ENCODE measurements at places on chromosomes 6 and 20. TPM values are rescaled to one million over a fixed set of nuclear protein-coding genes. Genes with fewer than 3 reads are reported as not detected.

DNA sequence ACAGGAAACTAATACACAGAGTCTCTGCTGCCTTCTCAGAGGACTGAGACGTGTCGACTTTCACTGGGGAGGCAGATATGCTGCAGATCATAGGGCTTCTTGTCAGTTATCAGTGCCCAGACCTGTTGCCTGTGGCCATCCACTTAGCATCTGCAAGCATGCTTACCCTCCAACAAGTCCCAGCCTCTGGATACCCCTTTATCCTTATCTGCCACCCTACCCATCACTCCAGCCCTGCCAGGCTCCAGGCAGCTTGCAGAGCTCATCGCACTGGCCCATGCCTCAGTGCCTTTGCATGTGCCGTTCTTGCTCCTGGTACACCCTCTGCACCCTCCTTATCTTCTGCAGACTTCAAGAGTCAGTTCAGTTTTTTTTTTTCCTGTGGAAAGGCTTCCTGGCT, 119.2 kb downstream of the TOX2 start:
- H3K27me3 ChIP-seq = peaks cover 87% of the 10 kb centered on the region
- H3K36me3 ChIP-seq = no peaks in the 10 kb centered on the region
- no peak for DNase-seq
- H3K4me3 ChIP-seq = no peak overlapping the region
- H3K4me1 ChIP-seq = no peaks in the 10 kb centered on the region

DNA sequence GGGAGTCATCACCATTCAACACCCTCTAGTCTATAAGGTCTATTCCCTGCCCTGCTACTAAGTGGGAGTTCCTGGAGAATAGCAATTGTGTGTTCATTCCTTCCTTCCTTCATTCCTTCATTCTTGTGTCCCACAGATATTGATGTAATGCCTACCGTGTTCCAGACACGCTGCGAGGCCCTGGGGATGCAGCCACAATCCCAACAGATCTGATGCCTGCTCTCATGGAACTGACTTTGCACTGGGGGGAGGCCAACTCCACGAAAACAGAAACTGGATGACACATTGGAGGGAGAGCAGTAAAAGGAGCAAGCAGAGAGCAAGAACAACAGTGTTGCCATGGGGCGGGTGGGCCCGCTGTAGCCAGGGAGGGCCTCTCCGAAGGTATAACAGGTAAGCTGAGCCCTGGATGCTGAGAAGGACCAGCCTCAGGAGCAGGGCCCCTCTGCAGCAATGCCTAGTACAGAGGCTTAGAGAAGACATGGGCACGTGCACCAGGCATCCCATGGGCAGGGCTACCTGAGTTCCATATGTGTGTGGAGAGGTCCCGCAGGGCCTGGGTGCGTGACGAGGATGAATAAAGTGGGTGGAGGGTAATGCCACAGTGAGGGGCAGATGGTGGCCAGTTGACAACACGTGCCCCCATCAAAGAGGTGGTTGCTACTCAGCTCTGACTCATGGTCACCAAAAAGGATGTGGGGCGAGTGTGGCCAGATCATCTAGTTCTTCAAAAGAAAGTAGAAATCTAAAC, 173.9 kb downstream of the NFATC2 start:
- no peak for DNase-seq
- no peaks in the 10 kb centered on the region for H3K27me3 ChIP-seq
- no peak overlapping the region for H3K4me3 ChIP-seq
- H3K27ac ChIP-seq = peak overlapping the region; percentile 78
- H3K36me3 ChIP-seq = peaks cover 3% of the 10 kb centered on the region

GRCh38 chr6:108114841-108115597, 40.5 kb upstream of the OSTM1 start:
- H3K4me1 ChIP-seq = peaks cover 45% of the 10 kb centered on the region
- peaks cover 55% of the 10 kb centered on the region for H3K27me3 ChIP-seq
- no peaks in the 10 kb centered on the region for H3K36me3 ChIP-seq
- H3K4me3 ChIP-seq = peak overlapping the region; percentile 84

PLA2G7 gene
- not detected for total RNA-seq

GRCh38 chr6:43883847-43884651, 114.0 kb downstream of the VEGFA start:
- no peak overlapping the region for H3K4me3 ChIP-seq
- no peaks in the 10 kb centered on the region for H3K36me3 ChIP-seq
- DNase-seq = no peak
- peaks cover 4% of the 10 kb centered on the region for H3K4me1 ChIP-seq
- peaks cover 3% of the 10 kb centered on the region for H3K27me3 ChIP-seq

GRCh38 chr6:117206944-117207687, 58.2 kb upstream of the VGLL2 start:
- no peaks in the 10 kb centered on the region for H3K36me3 ChIP-seq
- H3K27me3 ChIP-seq = peaks cover 5% of the 10 kb centered on the region
- DNase-seq = no peak
- H3K4me3 ChIP-seq = no peak overlapping the region
- no peaks in the 10 kb centered on the region for H3K4me1 ChIP-seq

- H3K4me3 ChIP-seq = no peak overlapping the region
- H3K4me1 ChIP-seq = peaks cover 2% of the 10 kb centered on the region
- H3K27me3 ChIP-seq = no peaks in the 10 kb centered on the region
Observed at GRCh38 chr6:91865889-91866288, 1279.0 kb upstream of the MAP3K7 start.

- H3K4me3 ChIP-seq = no peak overlapping the region
- peaks cover 19% of the 10 kb centered on the region for H3K36me3 ChIP-seq
- H3K27me3 ChIP-seq = no peaks in the 10 kb centered on the region
- H3K4me1 ChIP-seq = peaks cover 65% of the 10 kb centered on the region
Observed at GRCh38 chr20:36493801-36494114, 47.6 kb upstream of the MYL9 start.

- no peaks in the 10 kb centered on the region for H3K27me3 ChIP-seq
- no peak for DNase-seq
- peaks cover 3% of the 10 kb centered on the region for H3K36me3 ChIP-seq
- H3K4me3 ChIP-seq = peak within 1 kb of the TSS; percentile 90
Observed at GRCh38 chr20:19758133-19758500, at the start of gene RIN2. Gene RIN2, plus strand, starts transcription at chr20:19758258. Its CDS starts 131,344 bp downstream, at chr20:19889602.

GRCh38 chr20:62860391-62860923, 1.2 kb downstream of the TCFL5 start:
- peaks cover 10% of the 10 kb centered on the region for H3K36me3 ChIP-seq
- H3K4me1 ChIP-seq = peaks cover 23% of the 10 kb centered on the region
- DNase-seq = peak; percentile 52
- H3K4me3 ChIP-seq = peak overlapping the region; percentile 73

DNA sequence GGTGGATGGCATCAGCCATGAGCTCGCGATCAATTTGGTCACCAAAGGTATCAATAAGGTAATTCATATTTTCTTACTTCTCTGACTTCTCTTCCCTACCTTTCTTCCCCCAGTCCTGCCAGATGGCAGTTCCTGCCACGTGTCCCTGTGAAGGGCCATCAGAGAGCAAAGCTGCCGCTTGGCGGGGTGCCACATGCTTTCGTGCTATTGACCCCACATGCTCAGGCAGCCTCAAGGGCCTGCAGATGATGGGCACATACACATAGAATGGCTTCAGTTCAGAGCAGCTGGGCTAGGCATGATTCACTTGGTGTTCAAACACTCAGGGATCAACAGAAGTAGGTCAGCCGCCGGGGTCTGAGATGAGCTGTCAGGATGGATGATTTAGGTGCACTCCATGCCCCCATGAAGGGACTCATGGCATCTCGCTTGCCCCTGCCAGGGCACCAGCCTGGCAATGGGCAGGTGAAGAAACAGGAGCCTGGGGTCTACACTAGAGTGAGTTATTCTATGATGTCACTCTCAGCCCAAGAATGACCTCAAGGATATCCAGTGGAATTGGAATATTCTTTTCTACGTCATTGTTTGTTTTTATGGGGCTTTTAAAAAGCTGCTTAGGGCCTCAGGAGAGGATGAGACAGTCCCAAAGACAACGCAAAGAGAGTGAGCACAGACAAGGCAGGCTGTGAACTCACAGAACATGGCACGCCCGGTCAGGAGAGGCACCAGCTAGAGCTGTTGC, 25.5 kb downstream of the BANF2 start:
- H3K4me1 ChIP-seq = peaks cover 6% of the 10 kb centered on the region
- no peaks in the 10 kb centered on the region for H3K36me3 ChIP-seq
- no peak overlapping the region for H3K4me3 ChIP-seq
- H3K27ac ChIP-seq = no peak overlapping the region
- peaks cover 2% of the 10 kb centered on the region for H3K27me3 ChIP-seq
- peak; percentile 58 for DNase-seq

LINC00237 gene
- not detected for total RNA-seq

- H3K36me3 ChIP-seq = no peaks in the 10 kb centered on the region
- H3K4me1 ChIP-seq = no peaks in the 10 kb centered on the region
- no peak for DNase-seq
- no peak overlapping the region for H3K4me3 ChIP-seq
- no peaks in the 10 kb centered on the region for H3K27me3 ChIP-seq
Observed at GRCh38 chr6:107144666-107145065, 29.4 kb upstream of the BEND3 start.

- peaks cover 2% of the 10 kb centered on the region for H3K4me1 ChIP-seq
- no peaks in the 10 kb centered on the region for H3K27me3 ChIP-seq
- no peak for DNase-seq
- no peak overlapping the region for H3K4me3 ChIP-seq
- H3K27ac ChIP-seq = no peak overlapping the region
Observed at GRCh38 chr6:163186527-163186926, 228.0 kb upstream of the QKI start.

GRCh38 chr20:19330731-19331130, 118.3 kb downstream of the SLC24A3 start:
- H3K4me3 ChIP-seq = no peak overlapping the region
- H3K4me1 ChIP-seq = no peaks in the 10 kb centered on the region
- no peak overlapping the region for H3K27ac ChIP-seq
- no peaks in the 10 kb centered on the region for H3K36me3 ChIP-seq

MEI4 gene
- not detected for total RNA-seq

- H3K4me3 ChIP-seq = no peak overlapping the region
- H3K27ac ChIP-seq = no peak overlapping the region
- H3K4me1 ChIP-seq = peaks cover 10% of the 10 kb centered on the region
- H3K36me3 ChIP-seq = no peaks in the 10 kb centered on the region
Observed at GRCh38 chr6:21354805-21355238, 238.7 kb upstream of the SOX4 start.
